Mesothelial cell of epicardium (in vitro differentiated cells): ENCODE measurements at places on chromosomes 2 and 18. TPM values are rescaled to one million over a fixed set of nuclear protein-coding genes. Genes with fewer than 3 reads are reported as not detected.
A peak's percentile ranks its signal among the peaks of the same experiment; 100 is the strongest.

DNA sequence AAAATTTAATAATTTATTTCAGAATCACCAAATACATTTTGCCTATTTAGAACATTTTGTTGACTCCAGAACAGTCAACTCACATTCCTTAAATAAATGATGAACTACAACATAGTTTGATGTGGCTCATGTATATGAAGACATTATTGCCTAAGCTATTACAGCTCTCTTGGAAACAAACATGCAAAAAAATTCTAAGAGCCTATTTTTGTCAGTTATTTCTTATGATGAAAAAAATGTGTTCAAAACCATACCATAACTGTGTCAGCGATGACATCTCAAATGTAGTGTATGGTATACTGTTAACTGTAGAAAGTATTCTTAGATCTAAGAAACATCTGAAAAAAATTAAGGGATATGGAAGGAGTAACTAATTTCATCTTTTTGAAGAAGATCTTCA is 6.3 kb upstream of the EMILIN2 start:
- H3K4me1 ChIP-seq, result no peaks in the 10 kb centered on the region
- H3K4me3 ChIP-seq, result no peak overlapping the region
- peaks cover 4% of the 10 kb centered on the region for H3K36me3 ChIP-seq
- H3K27ac ChIP-seq, result no peak overlapping the region
- peaks cover 29% of the 10 kb centered on the region for H3K27me3 ChIP-seq

DNA sequence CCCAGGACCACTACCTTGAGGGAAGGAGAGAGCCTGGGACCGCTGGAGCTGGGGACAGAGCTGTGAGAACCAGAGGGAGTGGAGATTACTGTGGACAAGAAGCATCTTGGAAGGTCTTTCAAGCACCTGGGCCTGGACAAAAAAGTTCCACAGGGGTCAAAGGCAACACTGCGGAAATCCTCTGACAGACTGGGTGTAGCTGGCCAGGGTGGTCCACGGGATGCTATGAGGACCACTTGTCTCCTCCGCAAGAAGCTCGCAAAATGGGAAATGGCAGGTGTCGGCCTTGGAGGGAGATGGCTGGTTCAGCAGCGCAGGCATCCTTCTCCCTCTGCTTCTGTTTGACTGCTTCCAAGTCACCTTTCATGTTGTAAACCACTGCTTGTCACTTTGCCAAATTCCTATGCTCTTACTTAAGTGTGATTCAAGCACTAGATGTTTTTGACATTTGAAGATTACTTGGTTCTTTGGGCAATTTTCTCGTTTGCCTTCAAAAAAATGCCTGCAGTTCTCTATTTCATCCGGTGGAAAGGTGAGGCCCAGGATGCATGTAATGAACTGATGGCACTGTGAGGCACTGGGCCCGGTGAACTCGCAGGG is 27.7 kb downstream of the KLHL29 start:
- no peaks in the 10 kb centered on the region for H3K27me3 ChIP-seq
- no peak overlapping the region for H3K4me3 ChIP-seq
- peak; percentile 24 for DNase-seq
- no peak overlapping the region for H3K27ac ChIP-seq

GRCh38 chr2:18117592-18117991 is 239.1 kb downstream of the KCNS3 start:
- no peaks in the 10 kb centered on the region for H3K36me3 ChIP-seq
- H3K4me1 ChIP-seq, result no peaks in the 10 kb centered on the region
- no peak overlapping the region for H3K27ac ChIP-seq

- H3K4me3 ChIP-seq, result peak overlapping the region; percentile 78
- no peak overlapping the region for H3K27ac ChIP-seq
- H3K36me3 ChIP-seq, result peaks cover 4% of the 10 kb centered on the region
- no peak for DNase-seq
- peaks cover 87% of the 10 kb centered on the region for H3K27me3 ChIP-seq
Observed at GRCh38 chr2:68317971-68318913, 1.5 kb downstream of the CNRIP1 start.

DNA sequence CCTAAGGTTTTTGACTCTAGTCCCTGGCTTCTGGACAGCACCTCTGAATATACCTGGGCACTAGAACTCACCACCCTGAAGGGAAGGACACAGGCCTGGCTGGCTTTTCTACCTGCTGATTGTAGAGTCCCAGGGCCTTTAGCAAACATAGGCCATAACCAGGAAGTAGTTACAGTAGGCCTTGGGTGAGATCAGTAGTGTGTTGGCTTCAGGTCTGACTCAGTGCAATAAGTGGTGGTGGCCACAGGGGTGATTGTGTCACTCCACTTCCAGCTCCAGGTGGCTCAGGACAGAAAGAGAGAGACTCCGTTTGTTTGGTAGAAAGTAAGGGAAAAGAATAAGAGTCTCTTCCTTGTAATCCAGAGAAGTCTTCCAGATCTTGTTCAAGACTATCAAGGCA is 101.7 kb upstream of the LGALSL start:
- no peaks in the 10 kb centered on the region for H3K36me3 ChIP-seq
- DNase-seq, result no peak

Gene SRD5A2
- total RNA-seq, result not detected in 3 replicates

DNA sequence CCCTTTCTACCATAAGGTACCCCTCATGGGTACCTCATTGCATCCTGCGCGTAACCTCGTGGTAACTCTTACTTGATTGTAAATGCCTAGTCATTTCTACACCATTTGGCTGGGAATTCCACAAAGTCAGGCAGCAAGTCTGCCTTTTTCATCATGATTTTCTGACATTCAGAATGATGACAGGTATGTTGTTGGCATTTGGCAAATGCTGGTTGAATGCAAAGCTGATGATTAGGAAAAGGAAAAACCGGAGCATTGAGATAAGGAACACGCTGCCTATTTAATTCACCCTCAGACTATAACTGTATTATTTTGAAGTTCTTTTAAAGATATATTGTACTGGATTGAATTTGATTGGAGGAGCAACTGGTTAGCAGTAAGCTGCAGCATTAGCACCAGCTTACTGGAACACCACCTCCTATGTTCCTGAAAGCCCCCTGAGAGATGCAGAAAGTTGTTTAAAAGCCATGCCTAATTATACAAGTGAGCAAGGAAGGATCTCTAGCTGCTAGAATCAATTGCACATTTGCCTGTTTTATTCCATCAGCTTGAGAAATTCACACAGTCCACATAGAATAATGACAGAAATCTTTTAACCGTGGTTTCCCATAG is 520.1 kb downstream of the LRP1B start:
- H3K4me3 ChIP-seq, result peak overlapping the region; percentile 51
- no peak for DNase-seq

- peaks cover 66% of the 10 kb centered on the region for H3K4me1 ChIP-seq
- no peak for DNase-seq
- peak overlapping the region; percentile 79 for H3K27ac ChIP-seq
- H3K4me3 ChIP-seq, result no peak overlapping the region
Observed at GRCh38 chr2:161104054-161104553, 56.1 kb upstream of the TANK start.

DNA sequence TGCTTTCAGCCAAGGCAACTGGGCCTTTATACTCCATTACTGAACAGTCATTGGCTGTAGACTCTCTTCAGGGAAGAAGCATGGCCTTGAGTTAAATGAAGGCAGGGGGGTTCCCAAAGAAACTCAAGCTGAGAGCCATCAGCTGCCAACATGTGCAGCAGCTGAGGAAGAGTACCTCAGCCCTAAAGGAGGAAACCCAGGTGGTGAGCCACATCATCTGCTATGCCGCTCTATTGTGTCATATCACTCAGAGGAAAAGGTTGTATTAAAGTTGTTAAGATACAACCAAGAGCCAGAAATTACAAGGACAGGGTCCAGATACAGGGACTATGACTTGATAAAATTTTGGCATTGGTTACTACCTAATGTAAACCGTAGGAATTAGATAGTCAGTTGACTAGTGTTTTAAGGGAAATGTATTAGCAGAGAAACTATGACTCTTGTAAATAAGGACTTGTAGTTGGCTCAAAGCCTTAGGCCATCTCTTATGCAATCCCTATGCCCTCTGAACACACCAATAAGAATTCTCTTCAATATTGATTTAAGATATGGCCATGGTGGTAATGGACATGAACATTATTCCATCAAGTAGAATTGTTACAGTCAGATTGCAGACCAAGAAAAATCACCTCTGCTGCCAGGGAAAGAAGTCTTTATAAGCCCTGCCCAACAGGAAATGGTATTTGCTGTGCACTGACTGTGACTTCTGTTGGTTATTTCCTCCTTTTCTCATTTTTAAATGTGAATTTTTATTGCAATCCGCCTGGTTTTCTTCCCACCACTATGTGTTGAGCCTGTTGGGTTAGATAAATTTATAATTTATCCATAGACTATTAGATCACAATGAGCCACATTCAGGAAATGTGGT is 9.2 kb upstream of the LRPPRC start:
- no peak for DNase-seq
- H3K27ac ChIP-seq, result no peak overlapping the region
- H3K4me1 ChIP-seq, result no peaks in the 10 kb centered on the region
- no peak overlapping the region for H3K4me3 ChIP-seq

Gene CRYGC
- not detected in 3 replicates for total RNA-seq
